ENCODE measurements at places on chromosomes 6 and 20. TPM values are rescaled to one million over a fixed set of nuclear protein-coding genes. Genes with fewer than 3 reads are reported as not detected.

DNA sequence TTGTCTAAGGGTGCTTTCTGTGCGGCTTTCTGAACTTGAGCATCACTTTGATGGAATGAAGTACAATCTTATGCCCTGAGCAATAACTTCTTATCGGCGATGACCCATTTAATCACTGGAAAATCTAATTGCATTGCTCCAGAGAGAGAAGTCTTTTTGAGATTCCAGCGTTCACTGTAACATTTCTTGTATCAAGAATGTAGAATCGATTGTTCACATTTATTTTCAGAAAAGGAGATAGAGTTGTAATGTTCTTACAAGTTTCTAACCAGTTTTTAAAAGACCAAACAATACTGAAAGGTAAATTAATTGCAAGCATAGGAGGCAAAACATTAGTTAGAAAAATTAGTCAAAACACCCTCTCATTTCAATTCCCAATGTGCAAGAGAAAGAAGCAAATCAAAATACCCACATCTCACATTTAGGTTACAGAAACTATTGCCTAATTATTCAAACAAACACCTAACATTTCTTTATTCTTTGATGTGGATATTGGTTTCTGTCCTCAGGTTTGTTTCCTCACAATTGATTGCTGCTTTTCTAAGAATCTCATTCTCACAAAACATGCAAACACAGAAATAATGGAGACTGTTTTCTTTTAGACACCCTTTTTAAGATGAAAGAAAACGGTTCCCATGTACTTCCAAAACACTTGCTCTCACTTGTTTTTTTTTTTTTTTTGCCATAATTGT lies 14.8 kb upstream of the PRDM13 start:
- no peak for DNase-seq

DNA sequence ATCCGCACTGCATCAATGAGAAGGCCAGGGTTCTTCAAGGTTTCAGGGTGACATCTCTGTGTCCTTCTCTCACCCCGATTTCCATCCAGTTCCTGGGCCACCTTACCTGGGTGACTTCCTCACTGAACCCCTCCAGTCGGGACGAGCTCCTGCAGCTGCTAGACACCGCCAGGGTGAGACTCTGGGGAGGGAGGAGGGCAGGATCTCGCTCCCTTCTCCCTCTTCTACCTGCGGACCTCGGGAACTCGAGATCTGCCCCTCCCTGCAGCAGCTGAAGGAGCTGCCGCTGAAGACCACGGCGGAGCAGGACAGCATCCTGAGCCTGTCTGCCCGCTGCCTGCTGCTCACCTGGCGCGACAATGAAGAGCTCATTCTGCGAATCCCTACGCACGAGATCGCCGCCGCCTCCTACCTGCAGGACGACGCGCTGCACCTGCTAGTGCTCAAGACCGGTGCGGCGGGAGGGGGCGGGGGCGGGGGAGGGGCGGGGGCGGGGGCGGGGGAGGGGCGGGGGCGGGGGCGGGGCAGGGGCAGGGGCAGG lies 7.5 kb downstream of the CCM2L start:
- peak; percentile 75 for DNase-seq

The TMEM217 gene
- total RNA-seq: 1.0 TPM

DNA sequence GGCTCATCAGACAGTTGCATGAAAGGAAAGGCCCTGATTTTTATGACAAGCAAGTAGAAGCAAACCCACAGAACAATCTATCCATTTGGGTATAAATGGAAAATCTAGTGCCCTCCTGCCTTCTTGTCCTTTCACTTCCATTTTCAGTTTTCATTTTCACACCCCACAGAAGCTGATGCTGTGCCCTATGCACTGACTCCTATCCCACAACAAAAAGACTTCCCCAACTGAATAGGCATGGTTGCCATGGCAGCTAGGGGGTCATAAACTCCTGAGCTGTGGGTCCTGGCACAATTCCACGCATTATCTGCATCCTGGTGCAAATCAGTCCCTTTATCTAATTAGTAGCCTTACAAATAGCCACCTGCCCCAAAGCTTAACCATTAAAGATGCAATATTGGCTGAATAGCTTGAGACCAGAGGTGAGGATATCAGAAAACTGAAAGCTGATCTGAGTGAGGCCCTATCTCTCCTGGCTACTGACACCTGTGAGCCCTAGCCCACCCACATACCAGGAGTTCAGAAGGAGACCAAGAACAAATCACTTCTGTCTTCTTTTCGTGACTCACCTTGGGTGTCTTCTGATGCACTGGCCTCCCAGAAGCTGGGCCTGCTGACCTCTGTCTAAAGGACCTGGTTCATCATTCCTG lies 34.9 kb upstream of the HEY2 start:
- DNase-seq: no peak

DNA sequence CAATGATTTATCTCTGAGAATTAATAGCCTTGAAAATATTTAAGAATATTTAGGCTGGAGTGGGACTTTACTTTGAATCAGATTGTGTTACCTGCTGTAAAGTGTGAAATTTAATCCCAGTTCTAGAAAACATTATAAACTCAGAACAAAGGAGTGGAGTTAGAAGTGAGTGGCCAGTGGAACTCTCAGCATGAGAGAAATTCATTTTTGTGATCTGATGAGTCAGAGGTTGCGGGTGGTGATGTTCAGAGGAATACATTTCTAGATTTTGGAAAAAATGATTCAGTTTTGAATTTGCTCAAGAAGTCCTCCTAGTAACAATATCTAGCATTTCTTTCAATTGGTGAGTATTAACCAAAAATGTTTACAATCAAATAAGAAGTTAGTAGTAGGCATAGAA lies 167.5 kb downstream of the ZFAND3 start:
- DNase-seq: no peak

Data from breast epithelium (tissue), 4 donors.